ENCODE measurements at places on chromosomes 12 and 14. TPM values are rescaled to one million over a fixed set of nuclear protein-coding genes. Genes with fewer than 3 reads are reported as not detected.

Gene CCDC88C
- 2.6 TPM for total RNA-seq

Gene KRT71
- not detected for total RNA-seq

Gene C1S
- 69.0 TPM for total RNA-seq

Gene OR4K17
- not detected for total RNA-seq

Gene TRMT5
- 6.5 TPM for total RNA-seq

Gene YARS2
- total RNA-seq = 11.6 TPM

Data from cardiac septum (tissue), 1 donor.